ENCODE measurements at places on chromosomes 5 and 9.

DNA sequence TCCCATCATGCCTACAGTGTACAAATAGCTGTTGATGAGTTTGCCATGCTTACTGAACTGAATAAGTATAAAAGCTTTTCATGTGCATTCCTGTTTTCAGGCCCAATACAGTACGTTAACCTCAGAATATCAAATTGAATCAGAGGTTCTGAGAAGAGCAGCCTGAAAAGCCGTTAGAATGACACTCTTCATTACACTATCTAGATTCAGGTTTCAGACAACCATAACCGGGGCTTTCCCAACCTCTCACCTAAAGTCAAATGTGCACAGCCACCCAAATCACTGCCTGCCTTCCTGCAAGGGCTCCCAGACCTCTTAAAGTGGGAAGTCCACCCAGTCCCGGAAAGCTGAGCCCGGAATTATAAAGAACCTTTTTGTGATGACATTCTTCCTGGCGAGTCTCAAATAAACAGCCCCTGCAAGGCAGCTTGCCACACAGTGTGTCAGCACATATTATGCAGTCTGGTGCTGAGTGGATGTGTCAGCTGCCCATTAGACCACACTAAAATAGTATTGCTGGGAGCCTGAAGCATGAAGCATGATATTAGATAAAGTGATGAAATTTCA, 245.8 kb downstream of the TLE4 start:
- peak; percentile 7 for DNase-seq

GRCh38 chr9:128091571-128091970, 23.5 kb downstream of the SLC25A25 start:
- DNase-seq, result peak; percentile 74

DNA sequence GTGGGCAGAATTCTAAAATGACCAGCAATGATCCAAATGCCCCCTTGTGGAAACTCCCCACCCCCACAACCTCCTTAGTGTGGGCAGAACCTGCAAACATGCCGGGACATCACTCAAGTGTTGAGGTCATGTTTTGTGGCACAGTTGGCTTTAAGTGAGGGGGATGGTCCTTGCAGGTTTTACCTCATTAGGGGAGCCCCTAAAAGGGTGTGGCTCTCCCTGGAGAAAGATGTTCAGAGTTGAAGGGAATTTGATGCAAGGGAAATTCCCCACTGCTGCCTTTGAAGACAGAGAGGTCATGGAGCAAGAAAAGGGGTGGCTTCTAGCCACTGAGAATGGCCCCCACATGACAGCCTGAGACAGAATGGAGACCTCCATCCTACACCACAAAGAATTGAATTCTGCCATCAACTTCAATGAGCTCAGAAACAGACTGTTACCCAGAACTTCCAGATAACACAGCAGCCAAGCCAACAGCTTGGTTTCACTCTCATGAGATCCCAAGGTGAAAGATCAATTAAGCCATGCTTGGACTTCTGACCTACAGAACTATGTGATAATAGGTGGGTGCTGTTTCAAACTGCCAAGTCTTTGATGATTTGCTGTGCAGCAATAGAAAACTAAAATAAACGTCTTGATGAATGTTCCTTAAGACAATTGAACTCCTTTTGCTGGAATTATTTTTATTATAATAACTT, 103.4 kb downstream of the MED10 start:
- DNase-seq, result no peak

- no peak for DNase-seq
These were observed 157.7 kb upstream of the POU5F2 start for GRCh38 chr5:93899026-93899600.

DNA sequence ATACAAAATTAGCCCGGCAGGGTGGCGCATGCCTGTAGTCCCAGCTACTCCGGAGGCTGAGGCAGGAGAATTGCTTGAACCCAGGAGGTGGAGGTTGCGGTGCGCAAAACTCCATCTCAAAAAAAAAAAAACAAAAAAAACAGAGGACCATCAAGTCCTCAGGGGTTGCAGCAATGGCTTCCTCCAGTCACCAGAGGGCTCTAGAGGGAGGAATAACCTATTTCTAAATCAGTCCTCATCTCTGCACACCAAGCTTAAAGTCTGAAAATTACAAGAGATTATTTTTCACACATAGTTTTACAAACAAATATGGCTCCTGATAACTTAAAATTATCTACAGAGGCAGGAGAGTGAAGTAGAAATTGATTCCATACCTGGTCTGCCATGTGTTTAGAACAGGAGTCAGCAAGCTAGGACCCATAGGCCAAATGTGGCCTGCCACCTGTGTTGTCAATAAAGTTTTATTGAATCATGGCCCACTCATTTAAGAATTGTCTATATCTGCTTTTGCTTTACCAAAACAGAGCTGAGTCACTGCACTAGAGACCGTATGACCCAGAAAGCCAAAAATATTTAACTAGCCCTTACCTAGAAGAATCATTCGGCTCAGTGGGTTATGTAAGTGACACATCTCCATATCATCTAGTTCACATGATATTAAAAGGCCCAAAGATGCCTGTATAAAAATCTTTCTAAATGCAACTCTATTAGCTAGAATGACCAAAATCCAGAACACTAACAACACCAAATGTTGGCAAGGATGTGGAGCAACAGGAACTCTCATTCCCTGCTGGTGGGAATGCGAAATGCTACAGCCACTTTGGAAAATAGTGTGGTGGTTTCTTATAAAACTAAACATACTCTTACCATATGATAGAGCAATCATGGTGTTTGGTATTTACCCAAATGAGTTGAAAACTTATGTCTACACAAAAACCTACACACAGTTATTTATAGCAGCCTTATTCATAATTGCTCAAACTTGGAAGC, 207.7 kb downstream of the FRMD3 start:
- no peak for DNase-seq

GRCh38 chr9:134405527-134405926, 79.3 kb downstream of the RXRA start:
- no peak for DNase-seq

DNA sequence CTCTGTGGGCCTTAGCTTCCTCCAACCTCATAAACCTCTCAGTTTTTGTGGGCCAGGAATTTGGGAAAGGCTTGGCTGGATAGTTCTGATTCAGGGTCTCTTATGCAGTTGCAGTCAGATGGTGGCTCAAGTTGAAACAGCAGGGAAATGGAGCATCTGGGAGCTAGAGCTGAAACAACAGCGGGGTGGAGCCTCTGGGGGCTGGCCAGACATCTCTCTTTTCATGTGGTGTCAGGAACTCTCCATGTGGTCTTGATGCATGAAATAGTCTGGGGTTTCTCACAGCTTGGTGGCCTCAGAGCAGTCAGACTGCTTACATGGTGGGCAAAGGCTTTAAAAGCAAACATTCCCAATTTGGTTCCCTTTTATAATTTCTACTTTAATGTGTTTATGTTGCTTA, 13.5 kb downstream of the ZNF346 start:
- DNase-seq, result no peak

- no peak for DNase-seq
These were observed 250.1 kb downstream of the CEMIP2 start for GRCh38 chr9:71518045-71518827.

- no peak for DNase-seq
These were observed 22.6 kb downstream of the STK10 start for GRCh38 chr5:172165465-172165864.

DNA sequence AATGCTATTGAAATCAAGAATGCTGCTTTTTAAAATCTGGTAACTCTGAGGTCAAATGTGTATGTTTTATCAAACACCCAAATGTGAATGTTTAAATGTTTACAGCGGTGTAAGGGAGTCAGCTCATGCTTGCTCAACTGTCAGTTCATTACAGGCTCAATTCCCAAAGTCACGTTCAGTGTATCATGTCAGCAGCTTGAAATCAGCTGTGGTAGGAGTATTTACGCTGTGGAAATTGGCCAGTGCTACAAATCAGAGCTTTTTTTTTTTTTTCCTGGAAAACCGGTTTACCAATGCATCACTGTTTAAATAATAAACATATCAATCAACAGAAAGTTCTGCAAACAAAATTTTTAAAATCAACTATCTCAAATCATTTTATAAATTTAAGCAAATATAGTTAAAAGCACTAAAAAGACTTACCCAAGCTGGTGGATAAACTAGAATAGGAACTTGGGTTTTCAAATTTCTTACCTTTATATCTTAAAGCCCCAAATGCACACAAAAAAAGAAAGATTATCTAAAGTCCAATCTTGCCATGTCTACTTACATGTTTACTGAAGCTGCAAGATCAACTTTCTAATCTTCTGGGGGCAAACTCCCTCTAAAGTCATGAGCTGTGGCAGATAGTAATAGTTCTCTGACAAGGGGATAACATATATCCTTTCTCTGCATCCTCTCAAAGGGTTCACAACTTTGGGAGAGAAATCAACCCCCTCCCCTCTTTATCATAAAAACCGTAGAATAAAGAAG, 57.6 kb upstream of the GRAMD2B start:
- DNase-seq, result no peak

GRCh38 chr5:135625061-135625460, 46.3 kb upstream of the CXCL14 start:
- DNase-seq, result no peak

GRCh38 chr5:142608081-142608480, 77.8 kb downstream of the FGF1 start:
- DNase-seq, result no peak

GRCh38 chr5:98631311-98632054, 142.0 kb upstream of the RGMB start:
- DNase-seq, result no peak

- no peak for DNase-seq
These were observed 47.0 kb downstream of the CCDC125 start for GRCh38 chr5:69285448-69286116.

- DNase-seq, result peak; percentile 34
These were observed 271.5 kb downstream of the ARRDC3 start for GRCh38 chr5:91111473-91112238.

DNA sequence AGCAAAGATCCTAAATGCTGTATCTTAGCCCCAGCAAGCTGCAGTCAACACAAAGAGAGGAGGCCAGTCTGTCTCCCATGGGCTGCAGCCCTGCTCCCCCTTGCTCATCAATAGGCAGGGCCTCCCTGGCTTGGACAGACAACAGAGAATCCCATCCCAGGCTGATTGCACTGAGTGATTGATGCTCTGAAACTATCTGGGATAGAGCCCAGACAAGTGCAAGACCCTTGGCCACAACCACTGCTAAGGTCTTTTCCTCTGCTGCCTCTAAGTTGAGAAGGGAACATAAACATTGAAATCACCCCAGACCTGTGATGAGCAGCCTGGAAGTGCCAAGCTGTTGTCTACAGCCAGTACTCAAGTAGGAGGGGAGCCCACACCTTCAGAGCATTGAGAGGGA, 661.0 kb upstream of the CDH18 start:
- no peak for DNase-seq

GRCh38 chr9:132283863-132284262, 70.9 kb downstream of the SETX start:
- peak; percentile 30 for DNase-seq

- DNase-seq, result no peak
These were observed 3.6 kb downstream of the PROP1 start for GRCh38 chr5:177992466-177992865.

- DNase-seq, result no peak
These were observed 46.0 kb downstream of the VAV2 start for GRCh38 chr9:133945977-133946753.

DNA sequence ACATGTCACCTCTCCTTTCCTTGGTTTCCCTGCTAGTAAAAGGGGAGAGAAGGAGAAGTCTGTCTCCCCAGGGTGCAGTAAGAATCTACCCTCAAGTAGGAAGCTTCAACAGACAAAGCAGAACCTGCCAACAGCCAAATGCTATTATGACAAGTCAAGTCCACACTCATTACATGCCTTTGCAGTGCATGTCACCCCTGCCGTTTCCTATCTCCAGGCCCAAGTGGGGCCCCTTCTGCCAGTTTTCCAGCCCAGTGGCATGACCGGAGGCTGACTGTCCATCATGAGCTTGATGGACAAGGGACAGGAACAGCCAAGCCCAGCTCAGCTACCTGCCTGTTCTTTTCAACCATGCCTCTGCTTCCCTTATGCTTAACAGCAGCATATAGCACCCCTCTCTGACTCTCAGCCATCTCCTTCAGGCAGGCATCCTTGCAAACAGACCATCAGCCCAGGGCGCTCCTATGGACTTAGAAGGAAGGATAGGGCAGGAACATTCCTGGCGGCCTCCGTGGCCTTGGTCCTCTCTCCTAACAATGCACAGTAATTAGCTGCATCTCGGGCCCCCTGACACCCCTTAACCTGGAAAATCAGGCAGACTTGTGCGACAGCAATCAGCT, 107.2 kb upstream of the RAD23B start:
- DNase-seq, result no peak

- DNase-seq, result no peak
These were observed 69.0 kb downstream of the SECISBP2 start for GRCh38 chr9:89387197-89387849.

- no peak for DNase-seq
These were observed 69.0 kb upstream of the HRH2 start for GRCh38 chr5:175588709-175589429.

GRCh38 chr9:9173264-9173663, 1373.7 kb upstream of the DMAC1 start:
- DNase-seq, result no peak

DNA sequence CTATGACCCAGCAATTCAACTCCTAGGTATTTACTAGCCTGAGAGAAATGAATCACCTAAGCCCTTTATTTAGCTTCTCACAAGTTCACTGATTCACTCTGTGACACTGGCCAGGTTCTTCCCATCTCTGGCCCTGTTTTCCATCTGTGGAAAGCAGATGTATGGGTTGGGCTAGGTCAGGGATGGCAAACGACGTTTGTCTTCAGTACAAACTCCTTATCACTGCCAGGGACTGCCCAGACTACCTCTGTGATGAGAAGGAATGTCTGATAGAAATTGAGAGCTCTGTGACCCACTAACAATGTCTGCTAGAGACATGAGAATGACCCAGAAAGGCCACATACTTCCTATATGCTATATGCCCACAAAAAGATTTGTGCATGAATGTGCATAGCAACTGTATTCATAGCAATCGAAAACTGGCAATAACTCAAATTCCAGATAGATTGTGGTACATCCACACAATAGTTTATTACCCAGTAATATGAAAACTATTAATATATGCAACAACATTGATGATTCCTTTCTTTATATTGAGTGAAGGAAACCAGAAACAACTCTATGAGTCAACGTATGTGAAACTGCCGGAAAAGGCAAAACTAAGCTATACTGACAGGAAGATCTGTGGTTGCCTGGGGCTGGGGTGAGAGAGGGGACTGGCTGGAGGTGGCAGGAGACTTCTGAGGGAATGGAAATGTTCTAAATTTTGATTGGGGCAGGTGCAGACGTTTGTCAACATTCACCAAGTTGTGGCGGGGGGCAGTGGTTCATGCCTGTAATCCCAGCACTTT, 32.0 kb upstream of the ADAM19 start:
- no peak for DNase-seq

DNA sequence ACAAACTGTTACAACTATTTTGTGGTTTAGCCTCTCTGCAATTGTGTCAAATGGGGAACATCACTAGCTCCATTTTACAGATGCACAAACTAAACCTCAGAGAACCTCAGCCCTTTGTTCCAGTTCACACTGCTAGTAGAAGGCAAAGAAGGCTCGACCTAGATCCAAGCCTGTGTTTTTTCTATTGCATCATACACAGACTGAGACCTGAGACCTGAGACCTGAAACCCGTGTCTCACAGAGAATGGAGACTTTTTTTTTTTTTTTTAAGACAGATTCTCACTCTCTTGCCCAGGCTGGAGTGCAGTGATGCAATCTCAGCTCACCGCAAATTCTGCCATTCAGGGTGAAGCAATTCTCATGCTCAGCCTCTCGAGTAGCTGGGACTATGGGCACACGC, 120.8 kb downstream of the GALNT10 start:
- no peak for DNase-seq
